CD14-positive monocyte (primary cell): ENCODE measurements at places on chromosomes 4 and X. TPM values are rescaled to one million over a fixed set of nuclear protein-coding genes. Genes with fewer than 3 reads are reported as not detected.
A peak's percentile ranks its signal among the peaks of the same experiment; 100 is the strongest.

The FRMPD4 gene
- not detected for polyA plus RNA-seq

DNA sequence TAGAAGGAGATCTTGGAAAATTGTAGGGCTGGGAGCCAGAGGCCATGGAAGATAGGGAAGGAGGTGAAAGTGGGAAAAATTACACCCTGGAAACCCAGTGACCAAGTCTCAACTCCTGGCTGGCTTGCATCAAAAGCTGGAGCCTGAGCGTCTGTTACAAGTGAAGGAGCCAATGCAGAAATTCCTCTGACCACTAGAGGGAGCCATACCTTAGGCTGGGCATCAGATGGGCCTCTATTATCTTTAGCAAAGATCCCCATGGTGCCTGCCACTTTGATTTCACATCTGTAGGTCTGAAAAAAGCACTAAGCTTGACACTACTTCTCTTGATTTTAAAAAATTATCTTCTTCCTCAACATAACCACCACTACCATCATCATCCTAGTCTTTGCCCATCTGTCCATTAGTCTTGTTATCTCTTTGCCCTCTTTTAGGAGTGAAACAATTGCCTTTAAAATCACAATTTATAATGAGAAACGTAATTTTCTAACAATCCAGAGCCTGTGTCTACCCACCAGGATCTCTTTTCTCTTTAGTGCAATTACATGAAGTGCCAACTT, 62.9 kb downstream of the ANAPC4 start:
- peak; percentile 53 for DNase-seq
- H3K4me1 ChIP-seq = no peaks in the 10 kb centered on the region
- H3K4me3 ChIP-seq = no peak overlapping the region
- H3K27me3 ChIP-seq = no peaks in the 10 kb centered on the region
- H3K27ac ChIP-seq = no peak overlapping the region

DNA sequence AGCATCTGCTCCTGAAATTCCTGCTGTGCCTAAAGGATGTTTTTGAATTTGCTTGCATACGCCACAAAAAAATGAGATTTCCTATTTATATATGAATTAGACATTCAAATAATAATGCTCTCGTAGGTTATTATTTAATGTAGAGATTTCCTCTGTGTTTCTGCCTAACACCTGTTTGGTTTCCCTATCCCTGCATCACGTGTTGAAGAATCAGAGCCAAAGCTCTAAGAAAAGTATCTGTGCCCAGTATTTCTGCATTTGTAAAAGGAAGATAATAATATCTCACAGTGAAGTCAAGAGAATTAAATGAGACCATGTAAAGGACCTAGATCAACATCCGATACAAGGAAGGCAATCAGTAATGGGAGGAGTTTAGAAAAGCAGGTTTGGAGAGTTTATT, 179.5 kb downstream of the HNRNPD start:
- H3K27me3 ChIP-seq = no peaks in the 10 kb centered on the region
- H3K4me3 ChIP-seq = no peak overlapping the region
- no peak for DNase-seq
- no peak overlapping the region for H3K27ac ChIP-seq

DNA sequence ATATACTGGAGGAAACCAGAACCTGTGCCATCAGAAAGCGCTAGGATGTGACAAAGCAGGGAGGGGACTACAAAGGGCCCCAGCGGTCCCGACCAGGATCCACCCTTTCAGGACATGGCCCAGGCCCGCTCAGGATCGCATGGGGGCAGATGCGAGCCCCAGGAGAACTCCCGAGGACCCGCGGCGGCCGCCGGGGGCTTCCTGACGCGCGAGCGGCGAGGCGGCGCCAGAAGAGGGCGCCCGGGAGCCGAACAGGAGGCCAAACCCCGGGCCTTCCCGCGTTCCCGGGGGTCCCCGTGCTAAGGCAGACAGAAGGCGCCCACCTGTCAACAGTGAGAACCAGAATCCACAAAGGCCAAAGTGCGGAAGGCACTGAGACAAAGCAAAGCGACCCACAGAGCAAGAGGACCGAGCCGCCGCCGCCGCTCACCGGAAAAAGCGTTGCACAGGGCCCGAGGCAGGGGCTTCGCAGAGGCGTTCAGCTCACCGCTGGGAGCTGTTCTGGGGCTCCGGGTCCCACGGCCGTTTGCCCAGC, 7.3 kb upstream of the OPN1LW start:
- peak; percentile 68 for DNase-seq
- peak overlapping the region; percentile 29 for H3K4me3 ChIP-seq
- peak overlapping the region; percentile 63 for H3K27ac ChIP-seq
- H3K27me3 ChIP-seq = no peaks in the 10 kb centered on the region
- peaks cover 10% of the 10 kb centered on the region for H3K4me1 ChIP-seq

DNA sequence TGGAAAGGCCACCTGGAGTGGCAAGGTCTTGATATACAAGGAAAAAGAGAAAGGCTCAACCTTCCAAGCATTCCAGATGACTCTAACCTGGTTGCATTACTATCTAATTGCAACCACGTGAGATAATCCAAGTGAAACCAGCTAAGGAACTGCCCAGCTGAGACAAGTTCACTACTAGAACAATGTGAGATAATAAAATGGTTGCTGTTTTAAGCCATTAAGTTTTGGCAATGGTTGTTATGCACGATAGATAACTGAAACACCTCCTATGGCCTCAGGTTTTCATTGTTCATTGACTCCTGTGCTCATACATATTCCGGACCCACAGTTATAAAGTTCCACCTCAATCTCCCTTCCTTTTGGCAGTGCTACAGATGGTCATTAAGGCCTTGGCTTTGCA, 9.2 kb upstream of the CXorf66 start:
- H3K4me1 ChIP-seq = no peaks in the 10 kb centered on the region
- no peak for DNase-seq
- H3K4me3 ChIP-seq = no peak overlapping the region
- no peak overlapping the region for H3K27ac ChIP-seq
- H3K27me3 ChIP-seq = peaks cover 8% of the 10 kb centered on the region
- H3K36me3 ChIP-seq = no peaks in the 10 kb centered on the region

The ARAP2 gene
- polyA plus RNA-seq = 4.0 and 17.7 TPM in 2 replicates

The PDE5A gene
- 0.82 TPM for polyA plus RNA-seq

The NAA11 gene
- polyA plus RNA-seq = not detected in 2 replicates

GRCh38 chrX:40832723-40833122, 97.4 kb upstream of the MED14 start:
- H3K27ac ChIP-seq = no peak overlapping the region
- H3K4me1 ChIP-seq = no peaks in the 10 kb centered on the region
- no peak for DNase-seq
- no peaks in the 10 kb centered on the region for H3K27me3 ChIP-seq
- H3K4me3 ChIP-seq = no peak overlapping the region
- H3K36me3 ChIP-seq = no peaks in the 10 kb centered on the region

The SLC25A4 gene
- 0.07 TPM for polyA plus RNA-seq

DNA sequence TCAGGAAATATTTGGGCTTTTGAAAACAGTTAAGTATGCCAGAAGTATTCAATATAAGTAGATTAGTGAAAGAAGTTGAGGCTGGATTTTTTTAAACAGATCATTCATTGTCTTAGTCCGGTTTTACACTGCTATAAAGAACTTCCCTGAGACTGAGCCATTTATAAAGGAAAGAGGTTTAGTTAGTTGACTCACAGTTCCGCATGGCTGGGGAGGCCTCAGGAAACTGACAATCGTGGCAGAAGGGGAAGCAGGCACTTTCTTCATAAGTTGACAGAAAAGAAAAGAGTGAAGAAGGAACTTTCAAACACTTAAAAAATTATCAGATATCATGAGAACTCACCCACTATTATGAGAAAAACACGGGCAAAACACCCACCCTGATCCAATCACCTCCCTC, 31.1 kb upstream of the CYLC1 start:
- H3K27me3 ChIP-seq = no peaks in the 10 kb centered on the region
- H3K4me1 ChIP-seq = no peaks in the 10 kb centered on the region
- no peak overlapping the region for H3K4me3 ChIP-seq
- H3K36me3 ChIP-seq = no peaks in the 10 kb centered on the region

DNA sequence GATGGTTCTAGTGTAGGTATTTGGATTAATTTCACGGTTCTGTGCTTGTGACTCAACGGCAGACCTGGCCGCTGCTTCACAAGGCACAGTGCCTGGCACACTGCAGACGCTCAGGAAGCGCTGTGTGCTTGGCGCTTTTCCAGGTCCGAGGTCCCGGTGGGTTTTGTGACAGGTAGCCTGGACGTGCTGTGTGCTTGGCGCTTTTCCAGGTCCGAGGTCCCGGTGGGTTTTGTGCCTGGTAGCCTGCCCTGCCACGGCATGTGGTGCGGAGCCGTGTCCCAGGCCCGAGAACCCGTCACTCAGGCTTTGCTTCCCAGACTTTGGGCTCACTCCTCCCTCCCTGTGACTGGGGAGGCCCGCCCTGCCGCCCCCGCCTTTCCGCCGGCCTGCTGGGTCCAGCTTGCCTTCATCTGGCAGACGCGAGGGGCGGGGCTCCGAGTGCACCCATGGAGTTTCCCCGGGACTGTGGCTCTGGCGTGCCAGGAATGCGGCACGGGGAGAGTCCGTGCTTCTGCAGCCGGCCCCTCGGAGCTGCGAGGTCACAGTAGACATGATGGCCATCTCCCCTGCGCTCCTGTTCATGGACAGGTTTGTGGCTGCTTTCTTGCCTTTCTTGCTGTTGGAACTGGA, 44.2 kb downstream of the TBC1D14 start:
- no peaks in the 10 kb centered on the region for H3K4me1 ChIP-seq
- no peaks in the 10 kb centered on the region for H3K27me3 ChIP-seq
- no peak overlapping the region for H3K27ac ChIP-seq
- H3K36me3 ChIP-seq = peaks cover 5% of the 10 kb centered on the region
- no peak for DNase-seq

DNA sequence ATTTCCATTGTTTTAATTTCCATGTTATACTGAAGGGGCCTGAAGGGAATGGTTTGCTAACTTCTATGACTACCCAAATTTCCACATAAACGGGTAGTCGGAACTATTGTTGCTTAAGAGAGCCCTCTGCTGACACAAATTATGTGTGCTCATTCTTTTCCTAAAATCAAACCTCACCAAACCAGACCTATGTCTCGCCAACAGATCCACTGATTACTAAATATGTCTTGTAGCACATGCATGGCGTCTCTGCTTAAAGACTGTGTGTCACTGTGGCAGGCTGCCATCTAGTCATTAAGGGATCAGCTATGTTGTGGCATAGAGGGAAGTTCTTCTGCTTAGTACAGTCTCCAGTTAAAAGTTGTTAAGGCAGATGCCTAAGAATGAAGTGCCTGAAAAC, 25.1 kb downstream of the PIR start:
- H3K27me3 ChIP-seq = peaks cover 40% of the 10 kb centered on the region
- H3K4me1 ChIP-seq = no peaks in the 10 kb centered on the region
- DNase-seq = peak; percentile 50
- no peak overlapping the region for H3K27ac ChIP-seq
- H3K4me3 ChIP-seq = no peak overlapping the region

GRCh38 chr4:151851354-151851753, 90.5 kb upstream of the GATB start:
- H3K36me3 ChIP-seq = no peaks in the 10 kb centered on the region
- H3K4me1 ChIP-seq = peaks cover 41% of the 10 kb centered on the region
- no peak overlapping the region for H3K27ac ChIP-seq
- no peak overlapping the region for H3K4me3 ChIP-seq

- H3K27me3 ChIP-seq = no peaks in the 10 kb centered on the region
- no peak overlapping the region for H3K27ac ChIP-seq
- no peak overlapping the region for H3K4me3 ChIP-seq
- H3K36me3 ChIP-seq = no peaks in the 10 kb centered on the region
- H3K4me1 ChIP-seq = no peaks in the 10 kb centered on the region
Observed at GRCh38 chrX:41064018-41064417, 21.2 kb upstream of the USP9X start.

The RASL11B gene
- not detected for polyA plus RNA-seq

DNA sequence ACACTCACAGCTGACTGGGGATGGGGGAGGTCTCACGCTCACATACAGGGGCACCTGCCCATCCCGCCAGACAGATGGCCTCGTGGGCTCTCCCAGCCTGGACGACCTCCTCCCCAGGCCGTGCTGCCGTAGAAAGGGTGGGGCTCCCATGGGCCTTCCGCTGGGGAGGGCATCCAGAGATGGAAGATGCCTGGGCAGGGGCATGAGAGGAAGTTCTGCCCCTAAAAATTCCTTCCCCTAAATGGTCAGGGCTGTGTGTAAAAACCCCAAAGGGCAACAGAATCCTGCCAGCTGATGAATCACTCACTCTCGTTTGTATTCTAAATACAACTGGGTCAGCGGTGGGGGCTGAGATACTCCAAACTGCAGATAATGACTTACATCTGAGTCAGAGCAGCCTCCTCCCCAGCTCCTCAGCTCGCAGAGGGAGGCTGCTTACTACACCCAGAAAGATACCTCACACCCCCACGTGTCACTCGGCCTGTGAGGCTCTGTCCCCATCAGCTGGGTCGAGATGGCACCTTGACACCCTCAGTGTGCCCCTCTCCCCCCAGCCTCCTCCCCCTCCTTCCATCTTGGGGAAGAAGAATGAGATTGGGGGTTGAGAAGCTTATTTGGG, 10.1 kb downstream of the WDR1 start:
- H3K4me1 ChIP-seq = peaks cover 26% of the 10 kb centered on the region
- H3K27ac ChIP-seq = peak overlapping the region; percentile 42
- H3K4me3 ChIP-seq = no peak overlapping the region
- no peaks in the 10 kb centered on the region for H3K27me3 ChIP-seq
- DNase-seq = peak; percentile 94

DNA sequence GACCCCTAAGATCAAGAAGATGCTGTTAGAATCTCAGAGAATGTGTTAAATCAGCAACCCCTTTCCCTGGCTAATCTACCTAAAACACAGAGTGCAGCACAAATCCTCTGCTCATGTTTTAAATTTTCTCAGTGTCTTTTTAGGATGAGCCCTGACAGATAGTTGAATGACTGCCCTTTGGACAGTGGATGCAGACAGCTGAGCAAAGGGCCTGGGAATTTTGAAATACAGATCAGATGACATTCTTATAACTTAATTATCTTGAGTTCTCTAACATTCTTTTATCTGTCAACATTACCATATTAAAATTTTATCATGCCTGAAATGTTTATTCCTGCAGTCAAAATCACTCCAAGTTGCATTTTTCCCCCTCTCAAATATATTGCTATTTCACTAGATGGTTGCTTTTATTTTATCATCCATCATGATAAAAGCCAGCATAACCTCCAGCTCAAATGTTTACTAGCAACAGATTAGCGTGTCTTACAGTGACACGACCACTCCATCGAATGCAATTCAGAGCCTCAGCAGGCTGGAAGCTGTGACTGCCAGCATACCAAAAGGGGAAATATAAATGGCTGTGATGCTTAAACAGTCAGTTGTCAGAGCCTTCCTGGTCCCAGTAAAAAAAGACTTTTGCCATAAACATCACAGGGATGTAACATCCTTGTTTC, 22.8 kb upstream of the ARHGAP24 start:
- no peak for DNase-seq
- H3K4me3 ChIP-seq = no peak overlapping the region
- no peaks in the 10 kb centered on the region for H3K4me1 ChIP-seq

DNA sequence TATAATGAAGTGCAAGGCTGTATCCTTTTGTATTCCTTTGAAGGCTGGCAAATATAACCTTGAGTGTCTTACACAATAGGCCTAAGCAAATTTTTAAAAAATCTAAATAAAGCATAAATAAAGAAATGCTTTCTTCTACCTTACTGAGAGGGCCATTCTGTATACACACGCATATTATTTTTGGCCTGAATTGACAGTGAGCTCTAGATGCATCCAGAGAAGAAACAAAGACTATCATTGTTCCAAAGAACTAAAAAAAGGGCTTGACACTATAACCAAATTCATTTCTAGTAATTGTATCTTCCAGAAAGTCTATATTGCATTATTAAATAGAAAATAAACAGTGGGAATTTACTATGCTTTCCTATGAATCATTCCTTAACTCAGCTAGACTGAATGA, 100.2 kb downstream of the MAGEB17 start:
- DNase-seq = no peak
- no peaks in the 10 kb centered on the region for H3K27me3 ChIP-seq
- H3K4me1 ChIP-seq = no peaks in the 10 kb centered on the region
- no peak overlapping the region for H3K4me3 ChIP-seq
